Karpas-422 (cell line): ENCODE measurements at places on chromosomes 6 and 20.

- DNase-seq: no peak
These were observed 8.3 kb downstream of the TENT5A start for GRCh38 chr6:81744131-81744530.

- DNase-seq: no peak
These were observed 35.1 kb downstream of the PKIB start for GRCh38 chr6:122645256-122645655.

- peak; percentile 96 for DNase-seq
These were observed at the start of gene HLA-DPA1 for GRCh38 chr6:33073431-33073871. Gene HLA-DPA1, minus strand, starts transcription at chr6:33073649.

GRCh38 chr6:149336609-149336928, 19.1 kb downstream of the TAB2 start:
- DNase-seq: no peak

GRCh38 chr6:157496534-157497095, 115.6 kb downstream of the ZDHHC14 start:
- DNase-seq: no peak

DNA sequence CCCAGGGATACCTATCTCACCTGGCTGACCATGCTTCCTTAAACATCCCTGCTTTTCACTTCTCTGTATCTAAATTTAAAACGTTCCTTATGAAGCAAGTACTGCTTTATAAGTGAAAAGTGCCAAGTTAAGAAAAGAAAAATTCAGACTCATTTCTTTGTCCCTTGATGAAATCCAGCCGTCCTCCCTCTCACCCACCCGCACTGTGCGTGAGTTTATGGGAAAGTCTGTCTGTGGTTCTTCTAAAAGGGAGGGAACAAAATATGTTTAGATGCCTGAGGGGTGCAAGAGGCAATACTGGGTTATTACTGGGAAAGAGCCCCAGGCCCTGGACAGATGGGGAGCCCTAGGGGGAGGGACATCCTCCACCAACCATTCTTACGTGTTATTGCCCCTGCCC, 31.2 kb downstream of the SPDEF start:
- DNase-seq: no peak

DNA sequence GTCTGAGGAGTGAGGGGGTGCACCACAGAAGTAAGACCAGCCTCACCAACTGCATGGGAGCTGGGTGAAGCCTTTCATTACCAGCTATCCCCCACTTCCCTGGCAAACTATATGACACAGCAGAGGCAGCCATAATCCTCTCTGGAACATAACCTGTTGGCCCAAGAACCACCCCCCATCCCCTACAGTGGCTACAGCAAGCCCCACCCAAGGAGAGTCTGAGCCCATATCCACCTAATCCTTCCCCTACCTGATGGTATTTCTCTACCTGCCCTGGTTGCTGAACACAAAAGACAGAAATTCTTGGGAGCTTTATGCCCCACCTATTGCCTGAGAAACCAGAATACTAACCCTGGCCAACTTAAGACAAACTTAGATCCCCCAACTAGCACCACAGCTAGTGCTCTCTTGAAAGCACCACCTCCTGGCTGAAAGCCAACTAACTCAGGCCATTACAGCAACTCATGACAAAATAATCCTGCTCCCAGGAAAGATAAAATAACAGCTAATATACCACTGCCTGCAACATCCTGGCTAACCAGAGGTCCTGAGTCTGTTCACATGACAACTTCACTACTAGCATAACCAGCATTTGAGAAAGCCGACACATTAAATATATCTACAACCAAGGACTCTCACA, 11.2 kb downstream of the RNGTT start:
- DNase-seq: no peak

- no peak for DNase-seq
These were observed 1.6 kb downstream of the TENT5A start for GRCh38 chr6:81750681-81751387.

- DNase-seq: peak; percentile 14
These were observed 33.7 kb downstream of the NINL start for GRCh38 chr20:25551413-25552215.

GRCh38 chr6:128521282-128521632, 858 bp upstream of the PTPRK start:
- DNase-seq: no peak

DNA sequence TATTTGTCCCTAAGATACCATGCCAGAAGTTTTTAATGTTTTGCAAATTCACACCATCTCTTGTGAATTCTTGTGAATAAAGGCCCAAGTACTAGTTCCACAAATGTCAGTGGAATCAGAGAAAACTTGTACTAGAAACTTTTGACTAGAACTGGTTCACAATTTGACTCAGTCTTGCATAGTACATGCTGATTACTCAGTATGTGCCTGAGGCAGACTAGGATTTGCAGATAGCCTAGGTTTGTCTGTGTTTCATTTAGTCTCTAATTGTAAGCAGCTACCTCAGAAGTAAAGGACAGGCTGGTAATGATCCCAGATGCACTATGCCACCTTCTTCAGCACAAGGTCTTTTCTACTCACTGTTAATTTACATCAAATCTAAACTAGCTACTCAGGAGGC, 34.2 kb upstream of the GSTA4 start:
- no peak for DNase-seq

DNA sequence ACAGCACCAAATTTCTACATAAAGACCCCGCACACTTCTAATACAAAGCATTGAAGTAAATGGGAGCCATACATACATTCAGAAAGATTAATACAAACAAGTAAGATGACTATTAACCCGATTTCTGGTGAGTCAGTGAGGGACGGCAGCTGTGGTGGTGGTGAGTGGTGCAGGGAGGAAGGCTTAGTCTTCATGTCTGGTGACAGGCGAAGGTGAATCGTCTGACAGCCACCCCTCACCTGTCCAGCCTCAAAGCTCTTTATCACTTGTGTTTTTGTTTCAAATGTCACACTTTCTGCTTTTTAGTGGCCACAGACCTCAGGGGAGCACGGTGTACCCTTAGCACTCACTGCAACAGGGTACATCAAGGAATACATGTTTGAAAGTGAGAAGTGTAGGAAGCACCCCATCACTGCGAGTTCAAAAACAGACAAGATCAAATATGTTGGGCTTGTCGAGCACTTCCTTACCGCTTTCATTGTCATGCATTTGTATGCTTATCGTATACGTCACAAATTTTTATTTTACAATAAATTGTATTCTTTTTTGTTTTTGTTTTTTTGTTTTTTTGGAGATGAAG, 63.5 kb downstream of the IRF4 start:
- no peak for DNase-seq

GRCh38 chr20:60802676-60803075, 449.4 kb upstream of the CDH4 start:
- DNase-seq: no peak

DNA sequence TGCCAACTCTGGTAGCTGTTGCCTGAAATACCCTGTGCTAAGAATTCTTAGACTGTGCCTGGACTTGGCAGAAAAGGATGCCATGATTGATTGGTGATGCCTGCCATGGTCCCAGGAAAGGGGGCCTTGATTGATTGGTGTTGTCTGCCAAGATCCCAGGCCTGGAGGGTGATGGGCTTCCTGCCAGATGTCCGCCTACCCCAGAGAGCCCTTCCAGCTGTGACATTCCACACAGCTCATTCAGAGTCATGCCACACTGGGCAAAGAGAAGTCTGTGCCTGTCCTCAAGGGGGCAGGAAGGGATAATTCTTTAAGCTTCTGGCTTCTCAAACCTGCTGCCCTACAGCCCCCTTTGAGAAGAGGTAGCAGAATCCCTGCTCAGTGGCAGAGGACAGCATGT, 24.6 kb downstream of the RIMS4 start:
- no peak for DNase-seq

DNA sequence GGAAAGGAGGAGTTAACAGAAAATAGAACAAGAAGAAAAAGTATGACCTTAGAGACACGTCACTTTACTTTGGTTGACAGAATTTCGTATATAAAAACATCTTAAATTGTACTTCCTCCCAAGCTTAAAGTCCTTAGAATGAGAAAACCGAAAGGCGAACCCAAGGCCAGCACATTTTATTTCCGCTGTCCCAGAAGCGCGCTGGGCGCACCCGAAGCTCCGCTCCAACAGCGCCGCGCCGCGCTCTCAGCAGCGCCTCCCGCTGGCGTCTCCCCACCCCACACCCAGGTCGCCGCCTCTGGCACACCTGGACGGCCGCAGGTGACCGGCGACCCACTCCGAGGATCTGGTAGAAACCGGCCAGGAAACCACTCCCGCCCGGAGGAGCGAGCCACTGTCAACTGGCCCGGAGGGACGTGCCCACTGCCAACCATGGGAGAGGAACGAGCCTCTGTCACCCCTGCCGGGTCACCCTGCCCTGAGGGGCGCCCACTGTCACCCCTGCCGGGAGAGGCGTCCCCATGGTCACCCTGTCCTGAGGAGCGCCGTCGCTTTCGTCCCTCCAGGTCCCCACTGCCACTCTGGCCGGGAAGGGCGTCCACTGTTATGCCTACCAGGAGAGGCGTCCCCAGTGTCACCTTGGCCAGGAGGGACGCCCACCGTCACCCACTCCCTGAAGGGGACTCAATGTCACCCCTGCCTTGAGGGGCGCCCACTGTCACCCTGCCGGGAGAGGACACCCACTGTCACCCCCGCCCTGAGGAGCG, 824 bp downstream of the MPC1 start:
- DNase-seq: peak; percentile 91

DNA sequence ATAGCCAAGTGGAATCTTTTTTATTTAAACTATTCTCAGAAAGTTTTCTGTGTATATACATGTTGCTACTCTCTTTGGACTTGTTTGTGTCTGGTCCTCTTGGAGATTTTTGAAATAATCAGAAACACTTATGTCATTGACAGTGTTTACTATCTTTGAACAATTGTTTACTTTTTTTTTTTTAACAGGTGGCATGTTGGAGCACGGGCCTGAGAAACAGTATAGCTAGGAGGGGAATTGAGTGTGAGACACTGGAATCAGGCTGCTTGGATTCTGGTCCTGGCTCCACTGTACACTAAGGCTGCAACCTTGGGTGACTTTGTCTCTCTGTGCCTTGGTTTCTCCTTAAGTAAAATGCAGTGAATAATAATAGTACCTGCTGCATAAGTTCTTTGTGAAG, 279.6 kb downstream of the PRL start:
- DNase-seq: no peak

DNA sequence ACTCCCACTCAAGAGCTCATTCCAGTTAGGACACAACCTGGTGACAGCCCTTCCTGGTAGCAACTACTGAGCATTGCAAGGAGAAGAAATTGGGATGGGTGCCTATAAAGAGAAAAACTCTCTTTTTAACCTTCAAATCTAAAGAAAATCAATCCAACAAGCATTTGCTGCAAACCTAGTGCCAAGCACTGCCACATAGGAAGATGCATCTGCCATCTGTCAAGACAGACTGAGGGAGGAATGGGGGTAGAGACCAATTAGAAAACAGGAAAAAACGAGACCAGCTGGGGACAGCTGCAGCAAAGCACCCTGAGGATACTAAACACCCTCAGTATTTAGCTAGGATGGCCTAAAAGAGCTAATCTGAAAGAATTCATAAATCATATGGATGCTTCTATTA, 27.9 kb downstream of the HLA-DMB start:
- no peak for DNase-seq

GRCh38 chr6:145705561-145705960, 29.8 kb downstream of the EPM2A start:
- no peak for DNase-seq

DNA sequence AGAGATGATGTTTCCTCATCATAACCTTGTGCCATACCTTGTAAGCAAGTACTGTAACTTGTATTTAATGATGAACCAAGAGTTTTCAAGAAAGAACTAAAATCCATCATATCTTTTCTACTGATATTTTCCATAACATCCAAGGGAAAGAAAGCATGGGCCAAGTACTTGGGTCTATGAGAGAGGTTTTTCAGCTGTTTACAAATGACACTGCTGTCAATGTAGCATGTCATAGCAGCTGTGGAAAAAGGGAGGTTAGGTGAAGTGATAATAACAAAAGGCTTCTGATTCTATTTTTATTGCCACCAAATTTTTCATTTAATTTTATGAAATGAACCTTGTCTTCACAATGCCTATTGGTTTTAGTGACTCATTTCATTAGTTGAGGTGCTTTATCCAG, 482.3 kb downstream of the LMBRD1 start:
- DNase-seq: no peak

GRCh38 chr6:727856-728255, 34.9 kb upstream of the EXOC2 start:
- DNase-seq: no peak

GRCh38 chr6:36508532-36508931, 38.7 kb downstream of the STK38 start:
- no peak for DNase-seq

DNA sequence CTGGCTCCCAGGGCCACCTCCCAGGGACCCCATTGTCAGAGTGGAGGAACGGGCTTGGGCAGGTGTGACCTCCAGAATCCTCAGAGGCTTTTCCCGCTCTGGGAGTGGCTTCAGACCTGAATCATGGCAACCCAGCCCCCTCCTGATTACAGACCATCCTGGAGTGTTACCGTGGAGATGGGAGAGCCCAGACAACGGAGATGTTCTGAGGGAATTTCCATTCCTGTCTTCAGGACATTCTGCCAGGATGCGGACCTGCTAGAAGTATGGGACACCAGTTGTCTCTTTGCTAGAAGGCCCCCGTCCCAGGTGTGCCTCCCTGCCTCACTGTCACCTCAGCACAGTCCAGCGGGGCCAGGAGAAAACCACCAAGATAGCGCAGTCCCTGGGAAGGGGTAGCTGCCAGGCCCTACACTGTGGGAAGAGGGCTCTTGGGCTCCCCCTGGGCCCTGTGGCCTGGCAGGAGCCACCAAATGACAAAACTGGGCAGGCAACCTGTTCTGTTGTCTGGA, 109.9 kb downstream of the PSMB1 start:
- no peak for DNase-seq
